LoVo (cell line): ENCODE measurements at places on chromosomes 7 and 10.

DNA sequence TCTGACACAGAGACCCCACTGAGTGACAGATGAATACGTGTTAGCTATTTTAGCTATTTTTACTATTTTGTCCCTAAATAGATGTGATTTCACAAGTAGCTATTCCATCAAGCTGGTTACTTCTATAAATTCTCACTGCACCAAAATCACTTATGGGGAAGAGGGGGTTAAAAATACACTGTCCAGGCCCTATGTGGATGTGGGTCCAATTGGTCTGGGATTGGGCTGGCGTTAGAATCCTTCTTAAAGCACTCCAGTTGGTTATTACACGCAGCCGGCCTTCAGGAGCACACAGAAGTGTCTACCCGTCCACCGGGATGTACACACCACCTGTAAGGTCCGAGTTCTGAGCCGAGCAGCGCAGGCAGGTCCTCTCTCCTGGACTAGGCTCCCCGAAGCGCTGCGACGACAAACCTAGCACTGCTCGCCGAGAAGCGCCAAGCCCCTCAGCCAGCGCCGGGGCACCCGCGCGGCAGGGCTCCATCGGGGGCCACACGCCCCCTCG, 222.3 kb upstream of the MKLN1 start:
- DNase-seq, result no peak

- no peak for DNase-seq
Observed at GRCh38 chr10:113389969-113390368, 162.9 kb upstream of the HABP2 start.

DNA sequence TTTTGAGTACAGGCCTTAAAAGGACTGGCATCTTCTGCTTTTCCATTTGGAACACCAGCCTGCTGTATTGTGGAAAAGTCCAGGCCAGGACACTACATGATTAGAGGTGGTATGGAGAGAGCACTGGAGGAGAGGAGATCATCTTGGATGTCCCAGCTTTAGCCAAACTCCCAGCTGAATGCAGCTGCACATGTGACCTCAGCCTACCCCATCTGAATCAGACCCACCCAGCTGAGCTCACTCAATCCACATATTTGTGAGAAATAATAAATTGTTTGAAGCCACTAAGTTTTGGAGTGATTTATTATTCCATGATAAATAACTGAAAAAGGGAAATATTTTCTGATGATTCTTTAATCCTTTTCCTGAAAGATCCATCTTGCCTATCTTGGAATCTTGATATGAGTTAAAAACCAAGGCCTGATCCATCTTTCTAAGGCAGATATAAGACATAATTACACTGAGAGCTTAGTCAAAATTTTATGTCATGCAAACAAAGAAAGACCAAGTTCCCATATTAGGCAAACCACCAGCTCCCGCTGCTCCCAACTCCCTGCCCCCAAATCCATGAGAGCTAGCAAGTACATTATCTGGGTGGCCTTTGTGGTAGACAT, 55.1 kb upstream of the TRIL start:
- no peak for DNase-seq

GRCh38 chr10:48805848-48806247, 121.2 kb downstream of the WDFY4 start:
- DNase-seq, result no peak

DNA sequence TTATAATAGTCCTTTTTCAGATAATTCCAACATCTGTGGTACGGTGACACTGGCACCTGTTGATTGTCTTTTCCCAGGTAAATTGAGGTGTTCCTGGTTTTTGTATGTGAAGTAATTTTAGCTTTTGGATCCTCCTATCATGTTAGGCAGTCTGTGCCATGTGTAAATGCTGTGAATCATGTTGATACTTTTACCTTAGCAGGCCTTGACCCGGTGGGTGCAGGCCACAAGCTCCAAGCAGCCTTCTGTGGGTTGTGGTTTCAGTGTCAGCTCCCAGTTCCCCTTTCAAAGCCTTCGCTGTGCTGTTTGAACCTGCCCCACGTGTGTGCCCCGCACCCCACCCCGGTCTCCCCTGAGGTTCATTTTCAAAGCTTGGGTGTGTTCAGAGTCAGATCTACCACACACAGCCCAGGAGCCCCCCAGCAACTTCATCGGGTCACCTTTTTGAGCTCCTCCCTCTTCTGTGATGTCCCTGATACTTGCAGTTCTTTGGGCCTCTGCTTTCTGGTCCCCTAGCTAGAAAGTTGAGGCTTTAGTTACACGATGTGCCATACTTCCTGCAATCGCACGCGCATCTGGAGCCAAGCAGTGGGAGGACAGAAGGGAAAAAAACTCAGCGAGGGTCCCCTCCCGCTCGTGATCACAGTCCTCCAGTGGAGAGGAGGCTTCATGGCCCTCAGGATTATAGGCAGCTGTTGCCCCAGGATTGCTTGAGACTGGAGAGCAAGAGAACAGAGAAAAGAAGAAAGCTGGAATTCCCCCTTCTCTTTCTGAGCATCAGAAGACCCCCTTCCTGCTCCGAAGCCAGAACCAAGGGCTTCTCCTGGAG, 8.7 kb upstream of the BHLHA15 start:
- DNase-seq, result no peak

- DNase-seq, result no peak
Observed at GRCh38 chr10:42707234-42707633, 68.9 kb upstream of the ZNF33B start.

- DNase-seq, result no peak
Observed at GRCh38 chr10:35824704-35825103, 182.6 kb upstream of the FZD8 start.

GRCh38 chr10:119737823-119738222, 12.0 kb downstream of the INPP5F start:
- DNase-seq, result peak; percentile 85

DNA sequence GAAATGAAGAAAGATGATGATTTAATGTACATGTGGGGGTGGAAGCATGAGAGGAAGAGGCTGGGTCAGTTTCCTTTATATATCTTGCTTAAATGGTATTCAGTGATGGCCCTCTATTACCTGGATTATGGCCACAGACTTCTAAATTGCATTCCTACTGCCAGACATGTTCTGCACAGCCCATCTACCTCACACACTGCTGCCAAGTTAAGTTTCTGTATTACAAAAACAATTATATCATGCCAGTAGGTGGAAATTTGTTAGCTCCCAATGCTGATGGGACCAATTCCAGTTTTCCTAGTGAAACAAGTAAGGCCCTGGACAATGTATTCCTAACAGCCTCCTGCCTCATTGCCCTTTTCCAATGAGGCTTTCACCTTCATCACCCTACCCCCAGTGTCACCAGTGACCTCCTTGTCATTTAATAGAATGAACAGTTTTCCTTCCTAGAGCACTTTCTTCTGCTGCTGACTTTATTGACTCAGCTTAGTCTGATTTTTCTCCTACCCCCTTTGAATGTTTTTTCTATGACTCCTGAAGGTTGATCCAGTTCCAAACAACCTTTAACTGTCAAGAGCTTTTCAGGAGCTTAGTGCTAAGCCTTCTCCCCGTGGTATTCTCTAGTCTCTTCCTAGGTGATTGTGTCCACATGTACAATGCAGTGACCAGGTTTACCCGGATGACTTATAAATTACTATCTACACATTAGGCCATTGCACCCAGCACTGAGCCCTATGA, 316.6 kb upstream of the ANKRD30A start:
- no peak for DNase-seq

- no peak for DNase-seq
Observed at GRCh38 chr10:102935939-102936605, 18.0 kb downstream of the CNNM2 start.

DNA sequence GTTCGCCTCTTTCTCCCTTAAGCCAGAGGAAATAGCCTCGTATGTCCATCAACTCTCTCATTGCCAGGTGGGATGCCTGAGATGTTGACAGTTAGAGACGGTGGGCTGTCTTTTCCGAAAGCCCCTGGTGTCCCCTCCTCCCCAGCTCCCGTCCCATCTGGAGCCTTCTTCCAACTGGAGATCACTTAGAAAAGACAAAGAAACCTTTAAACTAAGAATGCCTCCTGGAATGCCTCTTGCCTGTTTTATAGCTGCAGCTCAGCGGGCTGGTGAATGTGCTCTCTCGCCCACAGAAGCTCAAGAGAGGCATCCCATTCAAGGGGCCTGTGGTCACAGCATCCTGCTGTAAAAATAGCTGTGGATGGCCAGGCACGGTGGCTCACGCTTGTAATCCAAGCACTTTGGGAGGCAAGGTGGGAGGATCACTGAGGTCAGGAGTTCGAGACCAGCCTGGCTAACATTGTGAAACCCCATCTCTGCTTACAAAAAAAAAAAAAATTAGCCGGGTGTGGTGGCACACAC, 5.2 kb upstream of the MYL10 start:
- DNase-seq, result no peak
